ENCODE measurements at places on chromosomes 5 and 9.

GRCh38 chr5:97840643-97841042 is 657.6 kb upstream of the RIOK2 start:
- DNase-seq, result no peak

- DNase-seq, result no peak
These were observed 134.7 kb downstream of the MACIR start for GRCh38 chr5:103393101-103393754.

DNA sequence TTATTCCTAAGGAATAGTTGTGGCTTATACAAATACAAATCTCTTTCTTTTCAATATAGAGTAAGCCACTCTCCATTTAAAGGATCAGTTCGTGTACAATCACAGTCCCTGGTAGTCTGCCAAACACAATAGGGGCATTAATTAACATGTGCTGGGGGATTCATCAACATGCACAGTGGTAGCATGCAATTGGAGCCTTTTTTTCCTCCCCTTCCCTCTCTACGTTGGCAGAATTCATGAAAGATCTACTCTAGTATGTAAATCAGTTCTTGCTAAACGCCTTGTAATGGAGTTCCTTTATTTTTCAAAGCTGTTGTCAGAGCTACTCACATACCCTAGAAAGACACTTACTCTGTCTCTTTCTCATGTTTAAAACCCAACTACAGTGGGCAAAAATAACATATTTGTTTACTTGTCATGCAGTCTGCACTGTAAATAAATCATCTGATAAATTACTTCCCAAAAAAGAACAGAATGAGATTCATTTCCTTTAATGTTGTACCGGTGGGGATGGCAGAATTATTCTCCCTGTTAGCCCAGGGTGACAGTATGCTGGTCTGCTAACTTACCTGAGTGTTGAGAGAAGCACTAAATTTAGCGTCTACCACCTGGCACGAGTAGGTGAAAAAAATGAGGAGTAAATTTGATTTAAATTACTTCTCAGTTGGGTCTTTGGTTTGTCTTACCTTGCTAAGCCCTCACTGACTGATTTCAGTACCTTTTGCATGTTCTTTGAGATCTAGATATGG is 341.5 kb upstream of the CCNH start:
- no peak for DNase-seq

DNA sequence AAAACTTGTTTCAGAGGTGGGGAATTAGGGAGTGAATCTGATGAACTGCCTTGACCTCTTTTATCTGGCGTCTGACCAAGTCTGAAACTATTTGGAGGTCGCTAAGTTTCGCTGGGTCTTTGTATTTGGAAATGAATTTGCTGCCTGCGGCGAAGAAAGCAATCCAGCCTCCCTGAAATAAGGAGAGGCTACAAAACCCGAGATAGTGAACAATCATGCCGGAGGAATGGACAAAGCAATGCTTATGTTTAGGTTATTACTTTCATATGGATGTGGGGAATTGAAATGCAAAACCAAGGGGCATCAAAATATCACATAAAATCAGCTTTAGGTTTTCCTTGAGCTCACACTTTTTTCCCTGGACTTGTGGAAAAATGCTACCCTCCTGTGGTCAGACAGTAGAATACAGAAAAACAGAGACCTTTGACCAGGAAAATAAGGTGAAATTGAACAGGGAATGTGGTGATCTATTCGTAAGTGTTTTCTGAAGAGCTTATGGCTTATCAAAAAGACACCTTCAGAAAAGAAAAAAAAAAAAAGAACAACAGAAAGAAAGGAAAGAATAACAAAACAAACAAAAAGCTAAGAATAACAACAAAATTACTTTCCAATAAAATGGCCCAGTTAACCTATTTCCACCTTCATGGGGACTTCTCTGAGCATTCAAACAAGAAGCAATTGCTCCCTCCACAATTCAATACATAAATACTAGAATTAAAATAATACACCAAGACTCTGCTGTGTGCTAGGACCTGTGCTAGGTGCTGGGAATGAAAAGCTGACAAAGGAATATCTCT is 68.6 kb upstream of the DPYSL3 start:
- DNase-seq, result no peak

- no peak for DNase-seq
These were observed 191.0 kb downstream of the ZSWIM6 start for GRCh38 chr5:61523073-61523472.

DNA sequence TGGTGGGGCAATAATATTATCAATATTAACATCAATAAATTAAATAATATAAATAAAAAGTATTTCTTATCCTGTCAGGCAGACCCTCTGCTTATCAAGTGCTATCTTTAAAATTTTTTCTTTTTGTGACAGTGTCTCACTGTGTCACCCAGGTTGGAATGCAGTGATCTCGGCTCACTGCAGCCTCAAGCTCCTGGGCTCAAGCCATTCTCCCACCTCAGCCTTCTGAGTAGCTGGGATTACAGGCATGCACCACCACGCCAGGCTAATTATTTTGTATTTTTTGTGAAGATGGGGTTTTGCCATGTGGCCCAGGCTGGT is 53.2 kb downstream of the NDST1 start:
- DNase-seq, result no peak

DNA sequence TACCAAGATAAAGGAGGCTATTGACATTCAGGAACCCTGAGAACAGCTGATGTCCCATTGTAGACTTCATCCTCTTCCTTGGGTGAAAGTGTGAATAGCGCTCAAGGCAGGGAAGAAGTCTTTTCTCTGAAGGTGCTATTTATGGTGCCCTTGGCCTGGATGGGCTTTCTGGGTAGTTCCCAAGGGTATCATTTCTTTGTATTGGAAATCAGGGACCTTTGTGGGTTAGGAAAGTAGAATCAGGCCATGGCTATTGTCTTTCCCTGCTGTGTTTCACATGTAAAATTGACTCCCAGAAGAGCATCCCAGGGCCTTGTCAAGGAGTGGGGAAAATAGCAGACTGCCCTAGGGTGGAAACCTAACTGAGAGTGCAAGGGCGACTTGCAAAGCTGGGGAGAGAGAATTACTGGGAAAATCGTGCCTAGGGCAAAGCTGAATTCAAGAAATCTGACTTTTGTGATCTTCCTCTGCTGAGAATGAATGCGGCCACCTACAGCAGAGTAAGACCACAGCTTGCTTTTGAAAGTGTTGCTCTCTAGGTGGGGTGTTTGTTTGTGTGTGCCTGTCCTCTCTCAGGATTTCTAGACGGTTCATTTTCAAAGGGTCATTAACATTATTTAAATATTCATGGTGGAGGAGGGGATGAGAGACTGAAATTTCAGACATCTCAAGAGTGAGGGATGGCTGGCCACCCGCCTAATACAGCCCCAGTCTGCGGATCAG is 160.6 kb downstream of the C9orf152 start:
- DNase-seq, result no peak

DNA sequence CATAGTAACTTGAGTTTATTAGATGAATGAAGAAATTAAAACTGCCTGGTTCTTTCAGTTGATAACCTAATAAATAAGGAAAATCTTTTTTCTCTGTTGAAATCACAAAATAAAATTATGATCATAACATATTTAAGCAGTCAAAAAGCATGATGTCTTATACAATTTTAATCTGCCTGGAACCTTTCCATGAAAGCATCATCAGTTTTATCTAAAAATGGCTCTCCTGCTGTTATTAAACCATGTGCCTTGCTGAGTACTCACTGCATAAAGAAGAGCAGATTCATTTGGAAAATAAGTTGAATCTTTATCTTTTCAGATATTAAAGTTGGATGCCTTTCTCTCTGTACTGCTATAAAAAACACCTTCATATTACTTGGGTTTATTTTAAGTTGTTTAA is 148.8 kb downstream of the SLC24A2 start:
- DNase-seq, result no peak

GRCh38 chr9:97280755-97281330 is 26.6 kb upstream of the CCDC180 start:
- no peak for DNase-seq

DNA sequence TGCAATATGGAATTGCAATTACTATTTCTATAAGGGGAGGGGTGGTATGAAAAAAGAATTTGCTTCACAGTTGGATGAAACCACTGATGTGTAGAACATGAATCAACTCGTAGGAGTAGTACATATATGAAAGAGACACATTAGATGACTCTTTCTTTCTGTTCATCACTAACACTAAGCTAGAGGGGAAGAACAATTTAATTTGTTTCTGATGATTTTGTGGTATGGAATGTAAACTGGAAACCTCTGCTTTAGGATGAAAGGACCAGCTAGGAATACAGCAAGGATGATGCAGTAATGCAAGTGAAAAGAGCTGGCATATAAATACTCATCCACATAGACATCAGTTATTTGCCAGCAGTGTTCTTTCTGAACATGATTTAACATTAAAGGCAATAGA is 113.4 kb downstream of the PAPPA start:
- DNase-seq, result no peak

- peak; percentile 95 for DNase-seq
These were observed 406.9 kb upstream of the ACTBL2 start for GRCh38 chr5:57889558-57889957.

- DNase-seq, result no peak
These were observed 3.1 kb downstream of the EGR1 start for GRCh38 chr5:138468133-138468965.

GRCh38 chr5:108345541-108346171 is 36.2 kb downstream of the FBXL17 start:
- no peak for DNase-seq

- no peak for DNase-seq
These were observed 109.3 kb upstream of the TMEM161B start for GRCh38 chr5:88377705-88378656.

GRCh38 chr5:121873409-121873808 is 21.7 kb downstream of the FTMT start:
- no peak for DNase-seq

DNA sequence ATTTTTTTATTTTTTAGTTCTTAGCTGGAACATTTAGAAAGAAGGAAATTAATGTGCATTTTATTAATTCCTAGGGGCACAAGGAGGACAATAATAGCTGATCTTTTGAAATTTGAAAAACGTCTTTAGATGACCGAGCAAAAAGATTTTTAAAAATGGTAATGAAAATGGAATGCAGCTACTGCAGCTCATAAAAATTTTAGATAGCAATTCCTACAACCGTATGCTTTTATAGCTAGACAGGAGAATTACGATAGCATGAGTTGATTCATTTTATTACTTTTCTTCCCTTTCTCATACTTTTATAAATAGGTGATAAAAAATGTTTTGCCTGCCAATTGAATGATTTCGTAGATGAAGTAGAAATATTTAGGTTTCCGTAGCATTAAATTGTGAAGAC is 13.7 kb upstream of the RUFY1 start:
- no peak for DNase-seq

GRCh38 chr9:134203224-134203623 is 38.9 kb upstream of the RNU6ATAC start:
- no peak for DNase-seq

DNA sequence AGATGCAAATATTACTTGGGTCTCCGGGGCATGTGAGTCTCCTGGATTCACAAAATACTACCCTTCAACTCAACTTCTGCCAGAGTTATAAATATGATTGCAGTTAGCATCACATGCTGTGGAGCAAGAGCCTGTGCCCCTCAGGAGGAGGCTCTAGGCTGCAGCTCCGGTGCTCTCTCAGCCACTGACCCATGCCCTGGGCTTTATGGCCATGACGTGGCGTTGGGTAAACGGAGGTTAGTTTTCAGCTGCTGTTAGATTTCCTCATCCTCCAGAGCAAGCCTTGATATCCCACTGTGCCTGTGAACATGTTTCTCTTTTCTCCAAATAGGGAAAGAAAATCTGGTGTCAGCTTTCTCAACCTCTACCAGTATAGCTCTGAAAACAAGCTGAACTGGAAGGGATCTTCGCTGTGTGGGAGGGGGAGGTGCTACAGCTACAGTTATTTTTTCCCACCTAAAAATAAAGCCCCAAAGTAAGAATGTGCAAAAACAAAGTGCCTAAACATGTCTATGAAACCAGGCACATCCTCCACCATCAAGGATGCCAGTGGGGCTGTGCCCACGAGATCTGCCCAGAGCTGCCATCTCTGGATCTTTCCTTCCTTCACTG is 124.4 kb upstream of the GPR151 start:
- no peak for DNase-seq

DNA sequence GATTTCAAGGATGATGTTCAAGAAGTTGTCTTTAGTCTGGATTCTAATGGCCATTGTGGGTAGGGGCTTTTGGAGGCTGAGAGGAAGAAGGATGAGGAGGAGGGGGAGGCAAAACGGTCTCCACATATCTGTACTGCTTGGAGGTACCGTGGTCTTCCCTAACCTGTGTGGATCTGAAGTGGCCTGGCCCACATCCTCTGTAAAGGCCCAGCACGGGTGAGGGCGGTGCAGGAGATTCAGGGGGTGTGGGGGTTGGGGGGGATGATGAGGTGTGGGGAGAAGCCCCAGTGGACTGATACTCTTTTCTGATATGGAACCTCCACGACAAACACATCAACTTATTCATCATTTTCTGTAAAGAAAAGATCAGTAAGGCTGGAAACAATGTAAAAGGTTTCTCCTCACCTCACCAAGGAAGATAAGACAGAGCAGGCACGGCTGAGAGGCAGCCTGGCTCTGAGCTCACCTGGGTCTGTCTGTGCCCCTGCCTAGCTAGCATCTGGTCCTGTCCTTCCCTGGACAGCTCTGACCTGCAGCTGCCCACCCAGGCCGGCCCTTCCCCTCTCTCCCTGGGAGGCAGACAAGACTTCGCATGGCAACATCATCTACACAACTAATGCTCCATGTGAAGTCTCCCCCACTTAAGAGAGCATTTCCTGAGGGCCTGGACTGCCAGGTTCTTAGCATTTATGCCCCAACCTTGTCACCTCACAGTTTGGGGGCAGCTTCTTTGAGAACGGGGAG is 5.6 kb upstream of the IL3 start:
- no peak for DNase-seq

DNA sequence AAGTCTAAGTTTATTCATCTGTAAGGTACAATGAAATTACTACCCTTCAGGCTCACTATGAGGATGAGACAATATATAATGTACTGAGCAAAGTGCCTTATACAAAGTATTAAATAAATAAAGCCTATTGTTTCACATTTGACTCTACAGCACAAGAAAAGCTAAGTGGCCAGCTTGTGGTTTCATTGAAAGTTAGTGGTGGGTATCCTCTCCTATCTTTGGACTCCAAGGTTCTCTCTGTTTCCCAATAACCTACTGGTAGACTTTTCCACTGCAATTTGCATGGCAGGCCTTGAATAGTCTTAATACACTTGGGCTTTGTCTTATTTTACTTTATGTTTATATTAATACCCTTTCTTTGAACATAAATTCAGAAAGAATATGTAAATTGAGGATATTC is 262.7 kb downstream of the DEPDC1B start:
- DNase-seq, result no peak

GRCh38 chr5:129844764-129845163 is 59.5 kb upstream of the CHSY3 start:
- DNase-seq, result no peak

- no peak for DNase-seq
These were observed 15.8 kb downstream of the GALNT10 start for GRCh38 chr5:154206311-154206710.

GRCh38 chr9:108119530-108120113 is 630.1 kb upstream of the KLF4 start:
- DNase-seq, result no peak

Data from kidney epithelial cell (primary cell).